Mesendoderm (in vitro differentiated cells): ENCODE measurements at places on chromosomes 16 and 17.

GRCh38 chr17:3870871-3871306 is 22.0 kb downstream of the CAMKK1 start:
- peak; percentile 28 for DNase-seq

- DNase-seq, result no peak
These were observed 38.9 kb upstream of the GFOD2 start for GRCh38 chr16:67758006-67758405.

GRCh38 chr17:76050538-76051467 is 21.5 kb downstream of the SRP68 start:
- no peak for DNase-seq

- DNase-seq, result no peak
These were observed 12.1 kb upstream of the SCN4A start for GRCh38 chr17:63984651-63985386.

DNA sequence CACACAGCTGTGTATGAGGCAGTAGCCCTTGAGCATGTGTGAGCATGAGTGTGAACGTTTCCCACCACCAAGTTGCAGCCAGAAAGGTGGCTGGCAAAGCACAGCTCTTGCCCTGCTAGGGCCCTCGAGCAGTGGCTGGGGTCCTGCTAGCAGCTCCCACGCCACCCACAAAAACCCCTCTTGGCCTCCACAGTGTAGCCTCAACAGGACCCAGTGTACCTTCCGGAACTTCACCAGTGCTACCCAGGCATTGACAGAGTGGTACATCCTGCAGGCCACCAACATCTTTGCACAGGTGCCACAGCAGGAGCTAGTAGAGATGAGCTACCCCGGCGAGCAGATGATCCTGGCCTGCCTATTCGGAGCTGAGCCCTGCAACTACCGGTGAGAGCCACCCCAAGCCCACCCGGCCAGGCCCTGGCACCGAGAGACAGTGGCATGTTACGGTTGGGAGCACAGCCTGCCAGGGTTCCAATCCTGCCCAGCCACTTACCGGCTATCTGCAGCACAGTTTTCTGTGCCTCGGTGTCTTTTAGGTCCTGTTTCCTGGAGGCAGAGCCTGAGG is 53.1 kb downstream of the SCNN1B start:
- no peak for DNase-seq

GRCh38 chr16:79712276-79712675 is 111.7 kb upstream of the MAF start:
- DNase-seq, result no peak

GRCh38 chr16:63066552-63066951 is 1030.3 kb upstream of the CDH8 start:
- peak; percentile 50 for DNase-seq

DNA sequence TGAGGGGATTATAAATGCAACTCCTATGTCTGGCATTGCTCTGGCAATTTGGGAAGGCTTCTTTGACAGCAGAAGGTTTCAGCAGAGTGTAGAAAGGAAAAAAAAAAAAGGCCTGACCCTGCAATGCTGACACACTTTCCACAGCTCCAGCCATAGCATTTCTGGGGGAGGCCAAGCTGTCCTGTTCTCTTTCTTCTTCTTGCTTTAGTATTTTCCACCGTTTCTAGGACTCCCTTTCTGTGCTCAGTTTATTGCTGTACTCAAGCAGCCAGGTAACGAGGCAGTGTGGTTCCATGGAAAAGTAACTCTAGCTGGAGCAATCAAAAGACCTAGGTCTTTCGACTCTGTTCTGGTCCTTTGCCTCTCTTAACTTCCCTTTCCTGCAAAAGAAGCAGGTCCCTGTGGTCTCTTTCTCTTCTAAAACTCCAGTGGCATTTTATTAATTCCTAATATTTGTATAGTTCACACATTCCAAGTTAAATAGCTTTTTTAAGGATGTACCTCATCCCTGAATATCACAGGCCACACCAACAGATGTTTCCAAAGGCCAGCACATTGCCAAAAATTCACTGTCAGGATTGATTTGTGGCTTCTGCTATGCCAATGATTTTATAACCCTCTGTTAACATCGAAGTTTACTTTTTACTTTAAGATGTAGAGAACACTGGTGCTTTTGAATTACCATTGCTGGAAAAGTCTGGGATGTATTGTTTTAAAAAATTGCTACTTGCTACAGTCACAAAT is 90.3 kb upstream of the BCAR1 start:
- DNase-seq, result no peak

GRCh38 chr17:7809086-7809790 is 24.8 kb upstream of the KDM6B start:
- DNase-seq, result no peak

- DNase-seq, result no peak
These were observed 13.8 kb downstream of the CHP2 start for GRCh38 chr16:23768581-23768980.

- DNase-seq, result no peak
These were observed 26.1 kb downstream of the GPR142 start for GRCh38 chr17:74393346-74393942.

DNA sequence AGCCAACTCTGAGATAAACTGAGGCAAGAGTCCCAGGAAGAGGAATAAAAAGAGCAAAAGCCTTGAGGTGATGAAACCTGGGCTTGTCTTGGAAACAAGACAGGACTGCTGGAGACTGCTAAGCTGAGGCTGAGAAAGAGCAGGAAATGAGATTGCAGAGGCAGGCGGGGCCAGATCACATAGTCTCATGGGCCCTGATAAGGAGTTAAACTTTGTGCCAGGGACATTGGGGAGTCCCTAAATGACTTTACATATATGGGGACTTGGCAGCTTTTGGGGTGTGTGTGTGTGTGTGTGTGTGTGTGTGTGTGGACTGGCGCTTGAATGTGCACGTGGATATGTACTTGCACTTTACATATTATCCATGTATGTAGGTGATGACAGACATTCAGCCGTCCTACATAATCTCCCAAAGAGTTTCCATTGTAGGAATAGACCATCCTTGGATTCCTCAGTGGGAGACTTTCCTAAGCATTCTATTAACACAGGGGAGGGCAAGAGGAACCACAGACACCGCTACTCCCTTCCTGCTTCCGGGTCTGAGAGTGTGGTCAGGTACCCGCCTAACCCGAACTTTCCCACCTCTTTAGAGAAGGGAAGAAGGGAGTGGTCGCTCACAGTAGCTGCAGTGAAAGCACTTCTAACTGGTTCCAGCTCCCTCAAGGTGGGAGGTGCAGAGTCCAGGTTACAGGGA is 123.1 kb downstream of the LYRM1 start:
- DNase-seq, result peak; percentile 6

DNA sequence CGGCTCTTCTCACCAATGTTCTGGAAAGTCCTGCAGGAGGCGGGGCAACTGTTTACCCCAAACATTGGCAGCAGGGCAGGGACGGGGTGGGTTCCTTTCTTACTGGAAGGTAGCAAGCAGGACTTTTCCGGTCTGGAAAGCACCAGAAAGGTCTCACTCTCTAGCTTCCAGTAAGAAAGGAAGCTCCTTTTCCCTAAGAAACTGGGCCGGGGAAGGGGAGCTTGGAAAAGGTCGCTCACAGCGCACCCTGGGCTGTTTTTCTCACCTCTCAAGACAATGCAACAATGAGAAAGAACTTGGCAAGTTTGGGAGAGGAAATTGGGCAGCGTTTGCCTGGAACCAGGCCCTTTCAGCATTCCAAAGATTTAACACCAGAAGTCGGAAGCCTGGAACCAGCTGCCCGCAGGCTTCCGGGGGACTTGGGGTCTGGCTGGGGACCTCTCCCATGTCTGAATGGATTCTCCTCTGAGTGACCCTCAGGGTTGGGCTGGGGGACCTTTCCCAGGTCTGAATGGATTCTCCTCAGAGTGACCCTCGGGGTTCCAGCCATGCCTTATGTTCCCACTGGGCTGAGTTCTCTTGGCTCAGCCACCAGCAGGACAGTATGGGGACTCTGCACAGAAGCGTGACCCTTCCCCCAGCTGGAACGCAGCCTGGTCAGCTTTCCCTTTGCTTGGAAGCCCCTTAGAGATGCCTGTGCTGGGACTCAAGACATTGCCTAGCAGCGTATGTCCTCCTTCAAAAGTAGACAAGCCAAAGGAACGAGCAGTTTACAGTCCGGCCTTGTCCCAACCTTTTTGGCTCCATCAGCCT is 166.5 kb upstream of the PLCG2 start:
- DNase-seq, result peak; percentile 86

GRCh38 chr17:77869041-77869599 is 89.4 kb upstream of the TNRC6C start:
- DNase-seq, result no peak

DNA sequence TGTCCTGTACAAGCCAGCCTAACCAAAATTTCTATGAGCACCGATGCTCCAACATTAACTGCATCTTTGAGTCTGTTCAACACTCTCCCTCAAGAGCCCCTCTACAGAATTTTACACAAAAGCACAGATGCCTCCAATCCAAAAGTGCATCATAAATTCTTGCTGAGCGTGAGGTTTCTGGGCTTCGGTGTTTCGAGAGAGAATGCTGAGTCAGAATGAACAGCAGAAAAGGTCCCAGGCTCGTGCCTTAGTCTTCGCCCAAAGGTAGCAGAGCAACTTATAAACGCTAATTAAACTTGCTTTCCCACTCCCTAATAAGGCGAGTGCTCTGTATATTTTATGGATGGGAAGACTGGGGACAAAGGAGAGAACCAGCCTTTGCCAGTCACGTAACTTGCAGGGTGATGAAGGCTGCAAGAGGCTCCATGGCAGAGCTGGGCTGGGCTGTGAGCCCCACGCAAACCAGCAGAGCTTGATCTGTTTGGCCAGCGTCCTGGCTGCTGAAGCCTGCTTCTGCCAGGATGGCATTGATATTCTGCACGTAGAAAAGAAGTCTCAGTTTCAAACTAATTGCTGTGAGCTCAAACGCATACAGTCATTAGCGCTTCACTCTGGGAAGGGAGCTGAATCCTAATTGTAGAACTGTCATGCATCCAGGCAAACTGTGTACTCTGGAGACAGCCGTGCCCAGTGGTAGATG is 138.5 kb downstream of the DNAH9 start:
- peak; percentile 18 for DNase-seq

DNA sequence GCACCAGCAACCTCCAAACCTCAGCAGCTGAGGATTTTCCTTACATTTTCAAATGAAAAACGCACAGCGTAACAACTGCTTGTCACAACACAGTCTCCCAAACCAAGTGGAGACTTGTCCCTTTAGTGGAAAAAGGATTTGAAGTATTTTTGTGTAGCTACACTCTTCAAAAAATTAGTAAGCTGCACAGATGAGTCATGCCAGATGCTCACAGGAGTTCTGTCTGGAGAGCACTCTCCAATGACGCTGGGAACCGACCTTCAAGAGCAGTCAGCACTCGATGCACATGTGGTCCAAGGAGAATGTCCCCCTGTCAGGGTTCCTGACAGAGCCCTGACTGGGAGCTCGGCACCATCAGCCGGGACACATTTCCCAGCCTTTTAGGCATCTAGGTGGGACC is 39.8 kb downstream of the MAP1LC3B start:
- no peak for DNase-seq

DNA sequence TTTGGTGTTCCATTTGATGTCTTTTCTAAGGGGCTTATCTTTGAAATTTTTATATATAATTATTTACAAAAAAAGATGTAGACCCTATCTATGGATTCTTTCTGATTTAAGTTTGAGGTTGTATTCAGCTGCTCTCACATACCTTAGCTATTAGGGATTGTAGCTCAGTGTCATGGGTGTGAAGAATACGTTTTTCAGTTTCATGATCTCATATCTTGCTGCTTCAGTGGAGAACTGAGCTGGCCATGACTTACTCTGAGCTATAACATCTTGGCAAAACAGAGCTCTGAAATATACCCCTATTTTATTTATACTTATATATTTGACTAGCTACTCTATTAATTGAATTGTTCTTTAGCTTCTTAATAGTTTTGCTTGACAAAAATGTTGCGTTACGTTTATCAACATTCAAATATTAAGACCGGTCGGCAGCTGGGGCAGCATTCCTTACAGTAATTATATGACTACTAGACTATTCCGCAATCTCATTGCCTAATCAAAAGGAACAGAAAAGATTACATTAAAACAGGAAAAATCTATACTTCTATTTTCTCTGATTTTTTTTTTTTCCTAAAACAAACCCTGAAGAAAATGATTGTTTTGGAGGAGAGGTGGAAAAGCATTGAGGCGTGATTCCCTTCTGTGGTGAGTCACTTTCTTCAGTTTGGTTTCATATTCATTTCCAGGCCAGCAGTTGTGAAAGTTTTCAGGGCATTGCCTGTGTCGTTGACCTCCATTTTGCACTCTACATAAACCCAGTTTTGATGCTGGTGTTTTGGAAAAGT is 24.1 kb upstream of the KRT24 start:
- DNase-seq, result no peak

- DNase-seq, result no peak
These were observed 51.6 kb downstream of the PRKCA start for GRCh38 chr17:66353937-66354401.

- no peak for DNase-seq
These were observed 111.7 kb downstream of the WWOX start for GRCh38 chr16:78211020-78211599.

GRCh38 chr16:75062135-75062975 is 54.2 kb downstream of the LDHD start:
- DNase-seq, result no peak

- no peak for DNase-seq
These were observed 19.2 kb downstream of the FLOT2 start for GRCh38 chr17:28878158-28878910.

- no peak for DNase-seq
These were observed 54.4 kb upstream of the ICAM2 start for GRCh38 chr17:64074704-64075426.

GRCh38 chr17:72053036-72053435 is 67.8 kb upstream of the SOX9 start:
- DNase-seq, result no peak

- DNase-seq, result peak; percentile 65
These were observed 13.5 kb downstream of the PSMD7 start for GRCh38 chr16:74309789-74310781.

DNA sequence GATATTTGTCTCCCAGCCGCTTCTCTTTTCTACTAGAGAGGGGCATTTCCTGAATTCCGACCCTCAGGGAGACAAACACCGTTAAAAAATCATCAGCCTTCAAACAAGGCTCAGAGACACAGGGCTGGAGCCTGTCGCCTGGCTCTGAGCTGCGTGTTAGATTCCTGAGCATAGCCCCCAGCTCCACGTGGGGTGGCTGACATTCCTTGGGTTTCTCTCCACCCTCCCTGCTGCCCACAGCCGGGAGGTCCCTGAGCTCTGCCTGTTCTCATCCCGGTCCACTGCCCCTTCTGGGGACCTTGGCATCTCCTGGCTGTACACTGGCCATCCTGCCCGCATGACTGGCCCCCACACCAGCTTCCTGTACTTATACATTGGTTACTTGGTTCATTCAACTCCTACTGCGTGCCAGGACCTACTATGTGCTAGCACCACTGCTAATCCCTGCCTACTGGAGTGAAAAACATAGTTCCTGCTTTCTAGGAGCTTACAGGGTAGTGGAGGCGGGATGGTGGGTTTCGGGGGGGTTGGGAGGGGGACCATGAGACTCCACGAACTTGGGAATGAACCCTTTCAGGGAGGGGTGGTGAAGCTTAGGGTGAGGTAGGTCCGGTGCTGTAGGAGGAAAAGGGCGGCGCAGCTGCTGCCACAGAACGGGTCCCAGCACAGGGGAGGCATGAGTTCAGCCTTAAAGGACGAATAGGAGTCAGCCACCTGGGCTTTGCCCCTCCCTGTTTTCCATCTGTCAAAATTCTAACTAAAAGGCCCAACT is 52.1 kb upstream of the TMEM132E start:
- peak; percentile 81 for DNase-seq
